ENCODE measurements at places on chromosomes 6 and 20.

- no peak for DNase-seq
These were observed 565 bp downstream of the QKI start for GRCh38 chr6:163414946-163415619.

GRCh38 chr20:50151034-50151743 is 2.3 kb downstream of the PEDS1 start:
- no peak for DNase-seq

DNA sequence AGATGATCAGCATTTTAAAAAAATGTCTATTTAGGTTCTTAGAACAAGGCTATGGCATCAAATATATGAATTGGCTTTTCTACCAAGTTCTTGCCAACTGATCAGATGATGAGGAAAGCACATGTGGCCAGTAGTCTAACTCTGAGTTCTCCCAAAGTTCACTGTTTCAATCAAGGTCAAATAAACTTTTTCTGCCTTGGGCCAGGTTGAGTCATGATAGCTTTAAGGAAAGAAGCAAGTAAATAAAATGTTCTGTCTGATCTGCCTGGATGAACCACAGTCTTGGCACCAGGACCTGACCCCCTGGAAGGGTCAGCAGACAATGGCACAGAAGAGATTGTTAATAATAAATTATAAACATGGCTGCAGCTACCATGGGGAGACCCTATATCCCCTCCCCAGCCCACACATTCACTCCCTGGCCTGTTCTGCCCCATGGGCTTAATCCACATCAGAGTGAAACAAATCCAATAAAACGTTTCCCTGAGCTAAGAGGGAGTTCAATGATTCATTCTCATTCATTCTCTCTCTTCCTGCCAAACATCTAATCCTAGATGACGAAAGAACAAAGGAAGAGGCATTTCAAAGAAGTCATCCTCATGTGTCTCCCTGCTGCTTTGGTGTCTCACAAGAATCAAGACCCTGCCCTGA is 661.6 kb downstream of the DHX35 start:
- no peak for DNase-seq

DNA sequence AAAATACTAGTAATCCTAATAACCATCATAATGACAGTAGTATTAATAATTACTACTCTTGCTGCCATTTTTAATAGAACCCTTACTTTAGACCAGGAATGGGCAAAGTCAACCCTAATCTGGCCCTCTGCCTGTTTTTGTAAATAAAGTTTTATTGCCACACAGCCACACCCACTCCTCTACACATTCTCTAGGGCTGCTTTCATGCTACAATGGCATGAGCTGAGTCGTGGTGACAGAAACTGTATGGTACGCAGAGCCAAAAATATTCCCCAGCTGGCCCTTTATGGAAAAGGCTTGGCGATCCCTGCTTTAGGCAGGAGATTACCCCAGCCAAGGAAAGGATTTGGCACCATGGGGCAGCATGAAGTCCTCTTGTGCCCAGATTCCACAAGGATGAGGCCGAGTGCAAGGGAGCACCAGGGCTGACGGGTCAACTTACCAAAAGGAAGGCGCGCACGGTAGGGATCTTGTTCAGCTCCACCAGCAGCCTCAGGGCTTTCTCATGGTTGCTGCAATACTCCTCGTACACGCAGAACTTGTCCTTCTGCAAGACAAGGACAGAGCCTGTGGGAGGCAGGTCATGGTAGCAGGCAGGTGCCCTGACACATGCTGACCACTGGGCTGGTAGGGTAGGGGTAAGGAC is 93.6 kb downstream of the PREX1 start:
- DNase-seq = no peak

GRCh38 chr6:25883536-25883935 is 9.5 kb upstream of the SLC17A3 start:
- no peak for DNase-seq

DNA sequence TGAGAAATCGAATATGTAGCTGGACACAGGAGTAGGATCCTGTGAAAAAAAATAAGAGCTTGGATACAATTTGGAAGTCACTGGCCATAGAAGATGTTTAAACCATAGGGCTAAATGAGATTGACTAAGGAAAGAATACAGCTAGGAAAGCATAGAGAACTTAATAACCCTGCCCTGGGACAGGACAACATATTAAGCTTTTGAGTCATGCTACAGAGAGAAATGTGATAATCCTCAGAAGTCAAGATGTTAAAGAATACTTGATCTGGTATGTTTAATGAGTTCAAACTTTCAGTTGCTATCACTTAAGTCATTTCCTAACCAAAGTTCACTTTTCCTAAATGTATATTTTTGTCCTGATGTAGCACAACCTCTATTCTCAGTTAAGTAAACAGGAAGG is 154.6 kb upstream of the TSHZ2 start:
- no peak for DNase-seq

DNA sequence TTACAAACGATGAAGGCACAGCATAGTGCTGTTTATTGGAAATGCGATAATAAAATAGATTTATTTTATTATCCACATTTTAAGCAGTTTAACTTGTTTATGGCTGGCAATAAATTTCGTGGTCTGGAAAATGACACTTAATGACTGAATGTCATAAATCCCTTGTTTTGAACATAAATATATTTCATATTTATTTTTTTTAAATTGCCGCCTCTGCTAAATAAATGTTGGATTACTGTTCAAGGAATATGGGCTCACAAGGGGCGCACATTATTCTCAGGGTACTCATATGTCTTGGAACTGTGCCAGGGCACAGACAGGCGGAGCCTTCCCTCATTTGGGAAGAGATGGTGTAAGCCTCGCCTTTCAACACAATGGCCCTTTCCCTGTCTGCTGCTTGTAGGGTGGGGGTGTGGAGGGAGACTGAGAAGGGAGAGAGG is 134.3 kb downstream of the PXDC1 start:
- no peak for DNase-seq

DNA sequence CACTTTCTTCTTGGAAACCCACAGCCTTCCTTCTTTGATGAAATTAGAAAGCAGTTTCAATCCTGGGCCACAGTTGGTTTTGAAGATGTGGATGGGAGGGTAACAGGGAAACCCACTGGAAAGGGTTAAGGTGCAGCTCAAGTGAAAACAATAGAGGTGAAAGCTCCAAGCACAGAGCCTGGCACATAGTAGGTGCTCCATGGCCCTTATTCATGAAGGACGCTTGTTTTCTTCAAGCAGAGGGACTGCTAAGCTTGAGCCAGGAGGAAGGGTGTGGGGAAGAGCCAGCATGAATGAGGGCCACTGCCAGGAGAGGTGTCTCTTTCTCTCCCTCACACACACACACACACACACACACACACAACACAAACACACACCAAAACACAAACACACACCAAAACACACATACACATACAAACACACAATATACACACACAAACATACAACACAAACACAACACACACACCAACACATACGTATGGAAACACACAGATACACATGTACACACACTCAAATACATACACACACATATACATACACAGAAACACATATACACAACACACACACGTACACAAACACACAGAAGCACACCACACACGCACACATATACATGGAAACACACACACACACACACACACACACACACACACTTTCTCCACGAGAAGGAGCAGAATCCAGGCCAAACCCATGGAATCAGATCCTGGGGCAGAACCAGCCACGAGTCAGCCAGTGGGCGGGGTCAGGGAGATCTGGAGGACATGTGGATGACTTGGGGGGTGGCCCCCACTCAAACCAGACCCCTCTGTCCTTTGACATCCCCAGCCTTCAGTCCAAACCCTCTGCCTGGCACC is 23.7 kb upstream of the RBPJL start:
- no peak for DNase-seq

GRCh38 chr6:80793411-80793810 is 686.9 kb downstream of the BCKDHB start:
- DNase-seq = no peak

DNA sequence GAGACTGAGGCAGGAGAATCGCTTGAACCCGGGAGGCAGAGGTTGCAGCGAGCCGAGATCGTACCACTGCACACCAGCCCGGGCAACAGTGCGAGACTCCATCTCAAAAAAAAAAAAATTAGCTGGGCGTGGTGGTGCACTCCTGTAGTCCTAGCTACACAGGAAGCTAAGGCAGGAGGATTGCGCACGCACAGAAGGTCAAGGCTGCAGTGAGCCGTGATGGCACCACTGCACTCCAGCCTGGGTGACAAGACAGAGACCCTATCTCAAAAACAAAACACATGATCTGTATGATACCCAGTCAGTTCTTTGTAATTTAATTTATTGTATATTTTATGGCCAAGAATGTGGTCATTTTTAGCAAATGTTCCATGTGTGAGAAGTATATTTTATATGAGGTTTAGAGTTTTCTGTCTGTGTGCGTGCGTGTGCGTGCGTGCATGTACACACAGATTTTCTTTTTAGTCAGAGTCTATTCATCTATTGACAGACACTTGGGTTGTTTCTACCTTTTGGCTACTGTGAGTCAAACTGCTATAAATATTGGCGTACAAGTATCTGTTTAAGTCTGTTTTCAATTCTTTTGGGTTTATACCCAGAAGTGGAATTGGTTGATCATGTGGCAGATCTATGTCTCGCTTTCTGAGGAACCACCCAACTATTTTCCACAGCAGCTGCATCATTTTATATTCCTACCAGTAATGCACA is 22.2 kb upstream of the MYL9 start:
- no peak for DNase-seq

DNA sequence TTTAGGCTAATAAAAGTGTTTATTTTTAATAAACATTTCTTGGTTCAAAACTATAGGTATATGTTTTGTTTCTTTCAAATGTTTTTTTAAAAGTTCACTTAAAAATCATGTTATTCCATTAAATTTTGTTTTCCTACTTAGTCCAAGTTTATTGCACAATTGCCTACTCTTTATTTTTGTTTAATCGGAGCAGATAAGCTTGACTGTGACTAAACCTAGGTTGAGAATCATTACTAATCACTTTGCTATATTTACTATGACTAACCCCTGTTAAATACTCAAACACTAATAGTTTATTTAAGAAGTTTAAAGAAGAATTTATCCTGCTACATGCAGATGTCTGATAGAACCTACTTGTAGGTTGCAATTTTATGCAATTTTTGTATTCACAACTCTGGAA is 18.8 kb downstream of the MAP3K4 start:
- no peak for DNase-seq

- no peak for DNase-seq
These were observed 170.9 kb upstream of the AKAP12 start for GRCh38 chr6:151068761-151069312.

GRCh38 chr20:41249411-41250281 is 67.9 kb downstream of the ZHX3 start:
- DNase-seq = no peak

GRCh38 chr6:13406781-13407180 is 78.4 kb upstream of the TBC1D7 start:
- no peak for DNase-seq

DNA sequence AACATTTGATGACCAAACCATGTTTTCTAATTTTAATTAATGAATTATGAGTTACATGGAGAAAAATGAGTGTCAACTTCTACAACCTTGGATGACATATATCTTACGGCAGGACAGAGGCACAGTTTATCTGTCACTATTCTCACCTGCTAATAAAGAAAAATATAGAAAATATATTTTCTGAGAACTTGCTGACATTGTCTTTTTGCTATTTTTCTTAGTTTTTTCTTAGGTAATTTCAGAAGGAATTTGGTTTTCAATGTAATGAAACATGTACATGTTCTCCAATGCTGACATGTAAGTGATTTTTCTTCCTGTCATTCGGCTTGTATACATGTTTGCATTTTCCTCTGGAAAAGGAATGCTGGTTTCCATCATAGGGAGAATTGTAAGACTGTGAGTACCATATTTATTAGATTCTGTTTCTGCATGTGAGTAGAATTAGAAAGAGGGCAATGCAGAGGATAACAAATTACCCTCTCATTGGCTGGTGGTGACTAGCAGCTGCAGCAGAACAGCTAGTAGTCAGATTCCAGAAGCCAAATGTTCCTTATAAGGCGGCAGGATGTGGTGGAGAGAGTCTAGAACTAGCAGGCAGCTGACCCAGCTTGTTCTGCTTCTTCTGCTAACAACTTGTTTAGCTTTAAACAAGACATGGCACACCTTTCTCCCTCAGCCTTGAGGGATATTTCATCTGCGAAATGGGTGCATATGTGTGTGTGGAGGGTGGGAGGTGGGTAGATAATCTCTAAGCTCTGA is 132.8 kb upstream of the SPACA1 start:
- DNase-seq = no peak

DNA sequence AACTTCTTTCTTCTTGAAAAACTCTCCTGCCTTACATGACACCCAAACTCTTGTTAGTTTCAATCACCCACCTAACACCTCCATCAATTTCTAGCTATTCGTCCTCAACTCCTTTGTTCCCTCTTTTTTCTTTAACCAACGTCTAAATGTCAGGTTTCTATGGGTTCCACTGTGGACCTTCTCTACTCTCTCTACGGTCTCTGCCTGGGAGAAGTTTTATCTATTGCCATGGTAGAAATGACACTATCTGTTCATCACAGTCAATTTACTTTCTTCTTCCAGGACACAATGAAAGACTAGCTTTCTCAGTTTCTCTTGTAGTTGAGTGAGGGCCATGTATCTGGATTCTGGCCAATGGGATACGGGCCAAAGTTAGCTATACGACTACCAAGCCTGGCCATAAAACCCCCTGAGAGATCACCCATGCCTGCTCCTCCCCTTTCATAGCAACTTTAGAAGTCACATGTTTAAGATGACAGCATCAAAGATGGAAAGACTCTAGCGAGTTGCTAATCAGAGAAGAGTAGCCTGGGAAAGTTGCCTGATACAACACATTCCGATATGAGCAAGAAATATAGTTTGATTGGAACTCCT is 17.9 kb downstream of the RNGTT start:
- DNase-seq = no peak

GRCh38 chr6:37696841-37697662 is 631 bp downstream of the MDGA1 start:
- DNase-seq = peak; percentile 26

DNA sequence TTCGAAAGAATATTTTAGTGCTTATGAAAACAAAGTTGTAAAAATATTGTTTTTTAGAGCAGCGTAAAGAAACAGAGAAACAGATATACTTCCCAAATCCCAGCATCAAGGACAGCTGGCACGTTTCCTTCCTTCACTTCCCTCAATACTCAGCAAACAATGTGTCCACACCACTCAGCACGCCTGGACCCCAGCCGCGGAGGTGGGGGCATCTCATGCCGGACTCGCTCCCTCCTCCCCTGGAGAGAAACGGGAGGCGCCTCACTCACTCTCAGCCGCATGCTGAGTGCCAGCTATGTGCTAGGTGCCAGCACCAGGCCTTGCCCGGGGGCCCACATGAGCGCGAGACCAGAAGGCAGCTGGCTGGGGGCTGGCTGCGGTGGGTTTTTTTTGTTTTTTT is 34.7 kb downstream of the SLC2A4RG start:
- DNase-seq = no peak

GRCh38 chr6:164159061-164159460 is 744.5 kb downstream of the QKI start:
- no peak for DNase-seq

- no peak for DNase-seq
These were observed 3.3 kb upstream of the TAGAP start for GRCh38 chr6:159047891-159048685.
